ENCODE measurements at places on chromosomes 1 and 21. TPM values are rescaled to one million over a fixed set of nuclear protein-coding genes. Genes with fewer than 3 reads are reported as not detected.

The RRP1B gene
- total RNA-seq: 23.5 TPM

The ATP1A4 gene
- total RNA-seq: 0.31 TPM

The C1QB gene
- total RNA-seq: 5.9 TPM

The SLC44A3 gene
- total RNA-seq: 2.2 TPM

The MTARC2 gene
- total RNA-seq: 8.1 TPM

The POU3F1 gene
- 5.9 TPM for total RNA-seq

The SLC30A10 gene
- 22.8 TPM for total RNA-seq

The WASF2 gene
- total RNA-seq: 10.0 TPM

The FAM177B gene
- not detected for total RNA-seq

The GJA5 gene
- 0.94 TPM for total RNA-seq

The BRDT gene
- total RNA-seq: not detected

The EPHA8 gene
- 1.6 TPM for total RNA-seq

The SLC45A3 gene
- total RNA-seq: 3.8 TPM

The GFI1 gene
- total RNA-seq: not detected

The B3GALT2 gene
- total RNA-seq: 105 TPM

The FBXO2 gene
- total RNA-seq: 1.9 TPM

The UBE2Q1 gene
- 22.5 TPM for total RNA-seq

The OPTC gene
- total RNA-seq: not detected

The RIT1 gene
- 33.8 TPM for total RNA-seq

The RNU1-3 gene
- under 0.01 TPM for total RNA-seq

The STUM gene
- 38.2 TPM for total RNA-seq

The WNT3A gene
- total RNA-seq: not detected

The FAM151A gene
- total RNA-seq: not detected

The RYR2 gene
- total RNA-seq: 61.7 TPM

The CRNN gene
- total RNA-seq: not detected
